ENCODE measurements at places on chromosomes 6 and 20. TPM values are rescaled to one million over a fixed set of nuclear protein-coding genes. Genes with fewer than 3 reads are reported as not detected.

SLC26A8 gene
- total RNA-seq, result not detected

SLC17A2 gene
- not detected for total RNA-seq

CITED2 gene
- 171 TPM for total RNA-seq

ZC3H12D gene
- total RNA-seq, result 0.14 TPM

ZC2HC1B gene
- total RNA-seq, result not detected

FNDC11 gene
- 0.43 TPM for total RNA-seq

ITPA gene
- 31.5 TPM for total RNA-seq

MYLK4 gene
- total RNA-seq, result 0.43 TPM

HDGFL1 gene
- not detected for total RNA-seq

COX4I2 gene
- total RNA-seq, result not detected

SLC22A2 gene
- not detected for total RNA-seq
